ENCODE measurements at places on chromosomes 1 and 21.

DNA sequence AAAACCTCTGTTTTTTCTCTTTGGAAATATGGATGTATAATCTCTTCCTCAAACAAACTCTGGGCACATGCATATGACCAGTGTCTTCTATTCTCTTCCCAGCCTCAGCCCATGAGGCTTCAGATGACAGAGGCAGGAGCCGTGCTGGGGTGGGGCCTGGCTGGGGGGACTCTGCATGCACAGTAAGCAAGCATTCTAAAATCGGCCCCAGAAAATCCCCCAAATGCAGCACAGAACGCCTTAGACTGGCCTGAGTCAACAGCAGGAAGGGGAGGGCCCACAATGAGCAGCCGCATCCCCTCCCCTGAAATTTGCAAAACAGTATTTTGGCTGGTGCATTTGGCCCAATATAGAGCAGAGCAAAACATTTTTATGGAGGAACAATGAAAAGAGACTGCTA lies 47.8 kb downstream of the ITPKB start:
- DNase-seq = no peak

DNA sequence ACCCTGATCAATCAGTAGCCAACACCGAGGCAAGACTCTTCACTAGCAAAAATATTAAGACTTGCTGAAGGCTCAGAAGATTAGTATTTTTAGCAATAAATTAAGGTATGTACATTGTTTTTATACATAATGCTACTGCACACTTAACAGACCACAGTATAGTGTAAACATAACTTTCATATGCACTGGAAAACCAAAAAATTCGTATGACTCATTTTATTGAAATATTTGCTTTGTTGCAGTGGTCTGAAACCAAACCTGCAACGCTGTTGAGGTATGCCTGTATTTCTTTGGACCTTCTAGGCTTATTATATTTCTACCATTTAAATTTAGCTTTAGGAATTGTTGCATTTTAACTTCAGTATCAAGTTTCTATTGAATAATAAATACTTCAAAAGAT lies 65.8 kb upstream of the BCL9 start:
- DNase-seq = no peak

- DNase-seq = no peak
Measured at GRCh38 chr1:243363832-243364231, 108.0 kb downstream of the SDCCAG8 start.

DNA sequence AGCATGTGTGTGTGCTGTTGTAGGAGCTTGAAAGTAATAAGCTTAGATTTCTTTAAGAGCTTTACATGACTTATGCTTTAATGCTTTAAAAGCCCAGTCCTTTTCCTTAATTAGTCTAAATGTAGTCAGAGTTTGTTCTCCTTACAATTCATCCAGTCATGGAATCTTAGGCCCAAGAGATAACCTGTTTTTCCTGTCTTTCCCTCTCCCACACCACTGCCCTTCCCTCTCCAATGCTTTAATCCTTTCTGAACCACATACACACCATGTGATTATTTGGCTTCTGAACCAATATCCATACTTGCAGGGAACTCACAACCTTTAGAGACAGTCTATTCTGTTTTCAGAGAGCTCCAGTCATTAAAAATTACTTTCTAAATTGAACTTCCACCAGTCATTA lies 37.6 kb downstream of the ALG6 start:
- no peak for DNase-seq

DNA sequence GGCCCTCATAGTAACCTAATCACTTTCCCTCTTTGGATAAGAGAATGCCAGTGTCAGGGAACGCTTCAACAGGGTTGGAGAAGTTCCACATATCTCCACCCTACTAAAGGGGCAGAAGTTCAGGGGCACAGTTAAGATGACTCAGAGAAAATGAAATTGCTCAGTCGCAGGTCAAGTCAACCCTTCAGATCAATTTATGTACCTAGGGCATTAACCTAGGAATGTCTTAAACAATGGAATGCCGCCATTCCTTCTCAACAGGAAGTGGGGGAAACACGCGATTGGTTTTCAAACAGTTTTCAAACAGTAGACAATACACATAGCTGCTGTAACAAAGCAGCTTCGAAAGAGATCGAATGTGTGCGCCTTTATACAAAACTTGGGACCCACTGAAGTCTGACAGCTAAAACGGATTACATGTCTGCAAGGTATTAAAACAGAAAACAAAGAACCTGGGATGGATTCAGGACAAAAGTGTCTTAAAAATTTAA lies 897 bp downstream of the SLC25A24 start:
- DNase-seq = no peak

Data from NCI-H1436 treated with DMSO at 0.1 percent for 48 hours (cell line).